Glomerular endothelial cell (primary cell): ENCODE measurements at places on chromosomes 1 and 21. TPM values are rescaled to one million over a fixed set of nuclear protein-coding genes. Genes with fewer than 3 reads are reported as not detected.

DNA sequence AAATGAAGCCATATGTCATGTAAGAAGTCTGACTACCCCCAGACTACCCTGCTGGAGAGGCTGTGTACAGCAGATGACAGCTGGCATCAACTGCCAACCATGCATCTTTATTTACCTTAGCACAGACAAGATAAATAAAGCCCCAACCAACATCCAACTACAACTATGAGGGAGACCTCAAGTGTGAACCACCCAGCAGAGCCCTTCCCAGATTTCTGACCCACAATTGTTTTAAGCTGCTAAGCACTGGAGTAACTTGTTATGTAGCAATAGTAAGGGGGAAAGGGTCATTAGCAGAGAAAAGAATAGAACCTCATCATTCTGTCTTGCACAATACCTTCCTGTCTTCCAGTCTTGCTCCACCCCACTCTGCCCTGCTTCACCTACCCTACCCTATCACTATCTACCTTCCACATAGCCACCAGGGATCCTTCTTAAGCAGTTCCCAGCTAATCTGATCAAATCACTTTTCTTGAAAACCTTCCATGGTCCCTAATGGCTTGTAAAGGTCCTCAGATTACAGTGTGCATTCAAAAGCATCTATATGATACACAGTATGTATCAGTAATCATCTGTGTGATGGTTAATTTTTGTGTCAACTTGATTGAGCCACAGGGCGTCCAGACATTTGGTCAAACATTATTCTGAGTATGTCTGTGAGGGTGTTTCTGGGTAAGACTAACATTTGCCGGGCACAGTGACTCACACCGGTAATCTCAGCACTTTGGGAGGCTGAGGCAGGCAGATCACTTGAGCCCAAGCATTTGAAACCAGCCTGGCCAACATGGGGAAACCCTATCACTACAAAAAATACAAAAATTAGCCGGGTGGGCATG, 19.6 kb upstream of the RBM15 start:
- DNase-seq = no peak

GRCh38 chr1:151133018-151133806, 13.2 kb downstream of the SEMA6C start:
- no peak for DNase-seq

DNA sequence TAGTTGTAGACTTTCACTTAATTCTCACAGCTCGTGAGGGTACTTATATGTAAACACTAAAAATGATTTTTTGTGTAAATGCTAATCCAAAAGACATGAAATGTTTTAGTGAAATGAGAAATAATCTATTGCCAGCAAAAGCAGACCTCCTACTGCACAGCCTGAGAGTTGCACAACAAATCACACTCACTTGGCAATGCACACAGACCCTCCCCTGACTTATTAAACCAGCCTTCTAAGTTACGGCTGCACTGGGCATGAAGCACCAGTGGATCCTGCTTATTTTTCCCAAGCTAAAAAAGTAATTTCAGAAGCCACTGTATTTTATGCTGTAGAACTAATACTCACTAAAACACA, 10.3 kb downstream of the ERRFI1 start:
- no peak for DNase-seq

DNA sequence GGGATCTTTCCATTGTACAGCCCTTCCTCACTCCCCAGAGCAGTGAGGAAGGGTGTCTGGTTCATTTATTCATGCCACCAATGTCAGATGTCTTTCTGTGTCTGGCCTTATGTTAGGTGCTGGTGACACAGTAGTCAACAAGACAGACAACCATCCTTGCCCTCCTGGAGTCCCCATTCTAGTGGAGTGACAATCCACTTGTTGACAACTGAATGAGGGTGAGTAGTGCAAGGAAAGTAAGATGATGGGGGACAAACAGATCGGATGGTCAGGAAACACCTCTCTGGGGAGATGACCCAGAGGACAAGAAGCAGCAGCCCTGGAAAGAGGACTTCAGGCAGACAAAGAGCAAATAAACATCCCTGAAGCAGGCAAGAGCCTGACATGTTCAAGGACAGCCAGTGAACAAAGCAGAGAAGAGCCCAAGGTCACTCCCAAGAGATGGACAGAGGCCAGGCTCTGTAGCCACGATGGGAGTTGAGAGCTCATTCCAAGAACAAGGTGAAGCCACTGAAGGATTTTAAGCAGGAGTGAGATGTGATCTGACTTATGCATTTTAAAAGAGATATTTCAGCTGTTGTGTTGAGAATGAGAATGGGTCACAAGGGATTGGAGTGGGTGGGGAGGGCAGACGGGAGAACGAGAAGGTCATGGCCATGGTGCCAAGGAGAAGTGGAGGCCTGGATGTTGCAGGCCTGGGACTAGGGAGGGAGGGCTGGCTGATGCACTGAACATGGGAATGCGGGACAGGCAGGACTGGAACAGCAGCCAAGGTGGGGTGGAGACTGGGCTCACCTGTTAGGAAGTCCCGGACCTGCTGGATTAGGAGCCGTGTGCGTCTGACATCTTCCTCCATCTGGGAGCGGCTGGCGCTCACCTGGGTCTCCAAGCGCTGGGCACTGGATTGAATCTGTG, 30.2 kb downstream of the LAMB3 start:
- no peak for DNase-seq

- DNase-seq = no peak
Observed at GRCh38 chr1:150066838-150067183, 765 bp upstream of the VPS45 start.

DNA sequence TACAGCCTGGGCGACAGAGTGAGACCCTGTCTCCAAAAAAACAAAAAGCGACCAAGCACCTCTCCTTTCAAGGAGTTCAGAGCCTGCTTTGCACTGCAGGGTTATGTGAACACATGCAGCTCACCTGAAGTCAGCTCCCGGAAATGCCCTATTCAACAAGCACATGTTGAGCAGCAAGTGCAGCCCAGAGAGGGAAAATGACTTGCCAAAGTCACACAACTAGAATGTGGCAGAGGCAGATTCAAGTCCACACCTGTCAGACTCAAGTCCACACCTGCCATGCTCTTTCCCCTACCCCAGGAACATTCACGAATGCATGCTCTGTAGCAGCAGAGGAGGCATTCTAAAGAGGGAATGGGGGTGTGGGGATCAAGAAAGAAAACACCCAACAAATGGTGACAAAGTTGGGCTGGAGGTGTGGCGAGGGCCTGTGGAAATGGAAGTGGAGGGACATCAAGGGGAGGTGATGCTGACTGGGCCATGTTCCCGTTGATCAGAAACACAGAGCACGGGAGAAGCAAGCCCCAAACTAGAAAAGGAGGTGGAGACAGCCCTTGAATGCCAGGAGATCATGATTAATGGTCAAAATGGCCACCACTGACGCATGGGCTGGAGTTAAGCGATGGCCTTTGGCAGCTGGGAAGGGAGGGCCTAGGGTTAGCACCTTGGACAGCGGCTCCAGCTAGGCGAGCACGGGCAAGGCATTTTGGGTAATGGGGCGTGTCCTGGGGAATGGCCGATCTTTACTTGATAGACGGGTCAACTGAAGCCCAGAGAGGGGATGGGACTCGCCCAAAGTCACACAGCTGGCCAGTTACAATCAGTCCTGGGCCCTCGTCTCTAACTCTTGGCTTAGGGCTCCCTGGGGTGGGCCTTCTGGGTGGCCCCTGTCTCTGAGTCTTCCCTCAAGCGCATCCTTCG, 21.5 kb downstream of the RAP1GAP start:
- DNase-seq = peak; percentile 10

- no peak for DNase-seq
Observed at GRCh38 chr21:20789729-20790500, 208.3 kb upstream of the NCAM2 start.

DNA sequence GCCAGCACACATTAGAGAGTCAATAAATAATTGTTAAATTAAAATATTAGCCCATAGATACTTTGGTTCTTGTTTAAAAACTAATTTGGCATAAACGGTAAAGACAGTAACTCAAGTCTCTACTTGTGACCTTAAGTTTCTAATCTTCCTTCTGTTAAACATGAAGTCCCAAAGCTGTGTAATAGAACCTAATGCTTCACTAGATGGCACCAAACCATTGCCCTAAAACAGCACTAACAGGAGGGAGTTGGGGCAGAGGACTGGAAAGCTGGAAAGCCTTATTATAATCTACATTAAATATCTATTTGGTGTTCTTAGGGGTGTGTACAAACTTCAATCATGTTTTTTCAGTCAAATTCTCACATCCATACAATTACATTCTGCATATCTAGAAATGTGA, 176.7 kb downstream of the OLFM3 start:
- peak; percentile 2 for DNase-seq

DNA sequence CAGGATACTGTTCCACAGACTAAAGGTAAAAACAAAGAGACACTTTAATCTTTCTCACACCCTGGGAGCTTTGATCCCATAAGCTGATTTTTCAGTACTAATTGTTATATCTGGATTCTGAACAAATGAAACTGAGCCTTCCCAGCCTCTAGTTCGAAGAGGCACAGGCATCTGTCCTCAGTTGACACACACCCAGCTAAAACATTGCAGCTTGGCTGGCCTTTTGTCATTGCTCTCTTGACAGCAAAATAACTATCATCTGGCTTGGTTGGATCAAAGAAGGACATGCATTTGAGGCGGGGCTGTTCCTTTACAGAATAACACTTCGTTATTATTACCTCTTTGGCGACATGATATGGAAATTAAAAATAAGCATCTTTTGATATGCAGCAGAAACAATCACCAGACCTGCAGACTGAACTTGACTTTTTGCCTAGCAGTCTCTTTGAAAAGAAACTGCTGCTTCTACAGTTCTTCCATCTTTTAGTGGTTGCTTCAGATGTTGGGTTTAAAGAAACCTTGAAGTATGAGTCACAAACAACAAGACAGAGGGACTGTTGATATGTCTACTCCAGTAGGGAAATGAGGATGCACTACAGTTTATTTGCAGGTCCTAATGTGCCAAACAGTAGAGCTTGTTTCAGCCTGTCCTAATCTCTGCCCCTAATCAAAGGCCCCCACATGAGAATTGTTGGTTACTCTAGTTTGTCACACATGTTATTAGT, 166.5 kb downstream of the TPR start:
- DNase-seq = no peak

DNA sequence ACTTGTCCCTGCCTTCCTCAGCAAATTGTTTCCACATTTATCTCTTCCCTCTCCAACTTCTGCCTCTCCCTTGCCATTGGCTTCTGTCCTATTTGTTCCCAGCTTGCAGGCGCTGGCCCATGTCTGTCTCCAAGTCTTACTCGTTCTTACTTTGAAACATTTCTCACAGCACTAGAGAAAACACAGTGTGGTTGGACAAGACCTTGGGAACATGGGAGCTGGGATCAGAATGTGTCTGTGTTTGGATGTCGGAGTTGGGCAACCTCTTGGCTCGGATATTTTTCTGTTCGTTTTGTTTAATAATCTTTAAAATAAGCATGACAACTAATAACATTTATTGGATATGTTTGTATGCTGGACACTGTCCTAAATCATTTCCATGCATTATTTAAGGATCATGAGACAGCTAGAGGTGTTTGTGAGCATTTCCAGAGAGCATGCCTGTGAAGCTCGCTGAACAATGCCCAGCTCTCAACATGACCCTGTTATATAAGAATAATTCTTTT, 5.9 kb upstream of the BRWD1 start:
- no peak for DNase-seq

DNA sequence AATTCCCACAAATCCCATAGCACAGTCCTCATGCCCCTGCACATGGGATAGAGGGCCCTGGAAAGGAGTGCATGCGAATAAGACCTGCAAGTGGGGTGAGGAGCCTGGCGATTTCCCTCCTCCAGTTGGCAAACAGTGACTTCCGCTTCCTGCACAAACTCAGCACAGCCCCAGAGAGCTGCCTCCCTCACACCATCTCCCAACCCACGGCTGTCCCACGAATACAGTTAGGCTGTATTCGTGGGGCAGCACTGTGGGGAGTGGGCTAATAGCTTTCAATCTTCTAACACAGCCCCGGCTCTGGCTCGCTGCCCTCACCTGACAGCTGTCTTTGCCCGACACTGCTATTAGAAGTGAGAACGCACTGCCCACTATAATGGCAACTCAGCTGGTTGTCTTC, 28.2 kb upstream of the CNTN2 start:
- no peak for DNase-seq

DNA sequence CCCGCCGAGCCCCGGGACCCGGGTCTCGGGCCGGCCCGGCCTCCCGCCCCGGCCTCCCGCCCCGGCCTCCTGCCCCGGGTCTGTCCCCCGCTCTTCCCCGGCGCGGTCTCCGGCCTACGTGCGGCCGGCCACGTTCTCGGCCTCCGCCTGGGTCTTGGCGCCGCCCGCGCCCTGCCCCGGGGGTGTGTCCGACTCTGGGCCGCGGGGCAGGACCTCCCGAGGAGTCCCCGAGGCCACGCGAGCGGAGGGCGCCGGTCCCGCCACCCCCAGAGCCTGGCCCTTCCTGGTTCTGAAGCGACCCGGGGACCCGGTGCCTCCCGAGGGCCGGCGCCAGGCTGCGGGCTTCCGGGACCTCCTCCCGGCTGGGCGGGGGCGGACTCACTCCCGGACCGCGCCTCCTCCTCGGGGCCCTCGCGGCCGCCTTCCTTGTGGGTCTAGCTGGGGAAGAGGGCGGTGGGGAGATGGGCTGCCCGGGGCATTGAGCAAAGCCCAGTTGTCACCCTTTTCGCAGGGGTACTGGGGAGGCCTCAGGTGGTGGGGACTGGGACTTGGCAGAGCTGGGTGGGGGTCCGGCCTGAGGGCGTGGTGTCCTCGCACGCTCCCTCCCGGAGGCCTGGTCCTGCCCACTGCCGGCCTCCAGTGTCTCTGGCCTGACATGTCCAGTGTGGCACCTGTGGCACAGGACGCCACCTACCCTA, 558 bp downstream of the PFKL start:
- DNase-seq = no peak

- DNase-seq = no peak
Observed at GRCh38 chr1:113434081-113434873, 44.0 kb downstream of the MAGI3 start.

DNA sequence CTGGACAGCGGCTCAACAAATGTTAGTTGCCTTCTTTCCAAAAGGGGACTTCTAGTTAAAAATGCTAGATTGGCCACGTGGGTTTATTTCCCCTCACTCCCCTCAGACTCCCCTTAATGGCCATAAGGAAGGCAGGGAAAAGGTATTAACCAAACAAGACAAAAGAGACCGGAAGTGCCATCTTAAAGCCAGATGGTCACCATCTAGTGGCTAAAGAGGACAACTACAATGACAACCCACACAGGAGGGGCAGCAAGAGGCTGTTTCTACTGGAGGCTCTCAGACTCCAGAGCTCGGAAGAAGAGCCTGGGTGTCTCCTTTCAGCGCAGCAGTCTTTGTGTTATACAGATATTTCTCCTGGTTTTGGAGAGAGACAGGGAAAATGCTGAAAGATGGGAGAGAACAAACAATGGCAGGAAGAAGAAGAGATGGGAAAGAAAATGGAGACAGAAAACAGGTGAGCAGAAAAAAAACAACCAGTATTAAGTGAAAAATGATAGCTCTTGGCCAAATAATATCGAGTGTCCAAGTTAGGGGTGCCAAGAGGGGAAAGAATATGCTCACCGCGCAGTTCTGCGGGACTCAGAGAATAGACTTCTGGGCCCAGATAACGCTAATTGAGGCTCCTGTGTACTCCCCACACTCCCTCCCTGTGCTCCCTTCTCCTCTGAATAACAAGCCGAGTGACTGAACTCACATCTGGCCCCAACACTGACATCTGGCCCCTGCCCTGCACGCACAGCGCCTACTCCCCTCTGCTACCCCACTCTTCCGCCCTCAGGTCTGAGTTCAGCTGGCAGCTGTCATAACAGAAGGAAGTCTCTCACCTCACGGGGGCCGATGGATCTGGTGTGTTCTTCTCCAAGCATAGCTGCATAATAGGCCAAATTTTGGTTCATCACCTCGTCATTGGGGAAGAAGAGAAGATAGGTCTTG, 9.6 kb downstream of the P3H1 start:
- DNase-seq = no peak

ADAM30 gene
- total RNA-seq = not detected in 2 replicates

CLCA4 gene
- not detected in 2 replicates for total RNA-seq

GBP3 gene
- total RNA-seq = 47.3 and 48.9 TPM in 2 replicates

CATSPERE gene
- total RNA-seq = 0.58 and 2.3 TPM in 2 replicates

LIN28A gene
- total RNA-seq = 0.05 and 0.06 TPM in 2 replicates
